ENCODE measurements at places on chromosomes 3 and 15.
A peak's percentile ranks its signal among the peaks of the same experiment; 100 is the strongest.

DNA sequence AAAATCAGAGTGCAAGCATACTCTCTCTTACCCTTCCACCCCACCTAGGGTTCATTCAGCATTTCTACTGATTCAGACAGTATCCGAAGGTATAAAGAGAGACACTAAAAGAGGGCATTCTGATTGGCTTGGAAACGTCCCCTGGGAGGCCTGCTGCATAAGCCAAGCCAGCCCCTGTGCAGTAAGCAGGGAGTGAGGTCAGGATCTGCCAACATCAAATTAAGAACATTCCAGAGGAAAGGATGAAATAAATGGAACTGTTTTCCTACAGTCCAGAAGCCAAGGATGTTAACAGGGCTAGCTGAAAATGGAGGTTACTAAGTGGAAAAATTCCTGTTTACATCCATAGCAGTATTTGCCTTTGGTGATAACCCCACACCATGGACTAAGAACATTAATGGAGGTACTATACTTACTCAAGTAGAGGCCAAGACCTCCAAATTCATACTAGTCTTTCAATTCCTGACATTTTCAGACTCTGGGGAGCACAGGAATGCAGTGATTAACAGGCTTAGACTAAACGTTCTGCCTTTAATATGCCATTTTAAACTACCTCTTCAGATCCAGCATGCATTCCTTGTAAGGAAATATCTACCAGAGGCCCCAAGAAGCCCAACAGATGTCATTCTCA lies 34.5 kb downstream of the NPTN start:
- DNase-seq = no peak

DNA sequence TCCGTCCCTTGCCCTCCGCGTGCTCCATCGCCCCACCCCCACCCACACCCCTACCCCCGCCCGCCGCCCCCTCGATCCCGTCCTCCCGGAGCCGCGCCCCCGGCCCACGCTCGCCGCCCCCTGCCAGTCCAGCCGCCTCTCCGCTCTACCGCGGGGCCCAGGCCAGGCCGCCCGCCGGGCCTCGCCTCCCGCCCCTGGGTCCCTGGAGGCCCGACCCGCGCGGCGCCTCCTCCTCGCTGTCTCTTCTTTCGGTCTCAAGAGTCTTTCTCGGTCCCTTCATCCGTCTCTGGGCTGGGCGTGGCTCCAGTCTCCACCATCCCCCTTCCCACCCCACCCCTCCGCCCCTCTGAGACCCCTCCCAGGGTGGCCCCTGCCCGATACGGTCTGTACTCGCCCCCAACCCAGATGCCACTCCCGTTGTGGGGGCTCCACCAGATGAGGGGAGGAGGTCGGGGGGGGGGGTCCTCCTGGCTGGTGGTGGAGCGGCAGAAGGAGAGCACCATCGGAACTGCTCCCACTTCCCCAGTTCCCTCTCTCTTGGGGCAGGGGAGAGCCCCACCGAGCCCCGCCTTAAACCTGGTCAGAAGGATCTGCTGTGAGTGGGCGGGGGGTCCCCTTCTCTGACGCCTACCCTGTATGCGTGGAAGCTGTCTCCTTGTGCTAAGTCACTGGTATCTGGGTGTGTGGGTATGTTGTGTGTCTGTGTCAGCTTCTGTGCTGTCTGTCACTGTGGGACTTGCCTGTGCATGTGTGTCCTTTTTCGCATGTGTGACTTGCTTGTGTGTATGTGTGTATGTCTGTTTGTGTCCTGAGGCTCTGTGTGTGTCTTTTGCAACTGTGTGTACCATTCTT lies 1.0 kb downstream of the PRKCD start:
- peak; percentile 67 for DNase-seq

- DNase-seq = no peak
Observed at GRCh38 chr3:29649815-29650547, 369.1 kb downstream of the RBMS3 start.

DNA sequence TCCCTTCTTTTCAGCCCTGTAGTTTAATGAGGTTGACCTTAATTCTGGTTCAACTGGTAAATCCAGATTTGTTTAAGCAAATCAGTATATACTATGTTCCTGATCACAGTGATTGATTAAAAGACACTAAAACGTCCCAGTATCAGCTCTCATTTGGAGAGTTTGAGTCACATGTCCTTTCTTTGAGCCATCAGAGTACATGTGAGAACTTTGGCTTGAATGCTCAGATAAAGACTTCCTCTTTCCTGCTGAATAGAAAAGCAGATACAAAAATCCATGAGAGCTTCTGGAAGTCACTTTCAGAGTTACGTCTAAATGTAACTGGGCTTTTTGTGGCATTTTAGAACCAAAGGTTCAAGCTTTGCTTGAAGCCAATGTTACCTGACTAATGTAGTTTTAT lies 341.8 kb upstream of the SATB1 start:
- no peak for DNase-seq

DNA sequence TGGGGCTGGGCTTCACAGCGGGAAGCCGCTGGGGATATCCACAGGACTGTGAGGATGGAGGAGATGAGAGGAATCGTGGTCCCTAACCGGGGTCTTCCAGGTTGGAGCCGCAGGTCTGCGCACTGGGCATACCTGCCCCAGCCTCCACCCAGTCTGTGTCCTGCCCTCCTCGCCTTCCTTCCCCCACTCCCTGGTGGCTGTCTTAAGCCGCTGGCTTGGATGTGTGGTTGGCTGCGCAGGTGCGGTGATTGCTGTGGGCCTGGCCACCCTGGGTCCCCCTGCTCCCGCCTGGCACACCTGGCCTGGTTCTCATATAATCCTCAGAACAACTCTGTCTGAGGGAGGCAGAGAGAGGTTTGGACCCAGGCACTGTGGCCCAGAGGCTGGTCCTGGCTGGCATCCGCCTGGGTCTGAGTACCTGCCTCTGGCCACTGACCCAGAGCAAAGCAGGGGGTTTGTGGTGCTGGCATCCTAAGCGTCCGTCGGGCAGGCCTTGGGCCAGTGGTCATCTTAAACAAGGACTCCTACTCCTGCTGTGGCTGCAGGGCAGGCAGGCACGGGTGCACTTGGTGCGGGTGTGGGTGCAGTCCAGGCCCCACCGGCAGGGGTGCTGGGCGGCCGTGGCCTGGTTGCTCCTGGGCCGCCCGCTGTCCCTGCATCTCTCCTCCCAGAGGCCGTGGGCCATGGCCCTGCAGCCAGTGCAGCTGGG lies 18.7 kb downstream of the PLXNA1 start:
- no peak for DNase-seq

- no peak for DNase-seq
Observed at GRCh38 chr15:38487378-38487777, 33.5 kb downstream of the FAM98B start.

DNA sequence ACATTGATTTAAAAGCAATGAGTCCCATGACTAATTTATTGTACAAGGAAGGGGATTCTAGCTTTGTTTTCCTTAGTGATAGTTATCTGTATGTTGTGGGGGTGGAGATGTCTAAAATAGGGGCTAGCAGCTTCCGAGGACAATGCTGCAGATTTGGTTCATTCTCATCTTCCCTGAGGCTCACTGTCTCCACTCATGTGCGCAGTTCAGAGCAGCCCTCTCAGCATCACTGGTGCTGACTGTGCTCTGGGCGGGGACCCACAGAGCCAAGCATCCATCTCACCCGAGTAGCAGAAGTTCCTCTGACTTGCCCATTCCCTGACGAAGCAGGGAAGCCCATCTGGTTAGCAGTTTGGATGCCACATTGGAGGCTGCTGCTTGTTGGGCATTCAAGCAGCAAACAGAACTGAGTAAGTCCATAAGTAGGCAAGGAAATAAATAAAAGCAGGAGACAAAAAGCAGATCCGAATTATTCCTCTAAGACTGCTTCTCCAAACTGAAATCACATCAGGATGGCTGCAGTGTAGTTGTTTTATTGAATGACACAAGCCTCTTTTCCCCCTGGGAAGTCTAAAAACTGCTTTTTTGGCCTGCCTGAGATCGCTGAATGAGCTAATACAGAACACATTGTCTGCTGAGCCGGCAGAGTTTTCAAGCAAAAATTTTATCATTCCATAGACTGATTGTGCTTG lies 27.5 kb downstream of the RARB start:
- DNase-seq = no peak

DNA sequence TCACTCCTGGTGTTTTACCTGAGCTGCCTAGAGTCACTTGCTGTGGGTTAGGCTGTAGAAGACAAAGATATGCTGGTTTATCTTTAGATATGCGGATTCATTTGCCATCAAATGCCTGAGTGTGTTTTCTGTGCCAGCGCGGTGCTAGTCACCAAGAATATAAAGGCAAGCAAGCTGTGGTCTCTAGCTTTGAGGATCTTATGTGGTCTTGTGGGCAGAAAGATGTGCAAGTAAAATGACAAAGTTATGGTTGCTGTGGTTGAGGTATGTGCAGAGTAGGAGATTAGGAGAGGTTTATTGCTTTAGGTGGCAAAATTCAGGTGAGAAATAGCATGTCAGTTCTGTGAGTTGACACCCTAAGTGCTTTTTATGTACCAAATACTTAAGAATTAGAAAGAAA lies 94.2 kb downstream of the CGNL1 start:
- DNase-seq = no peak

GRCh38 chr15:77753281-77753873 lies 120.7 kb upstream of the LINGO1 start:
- DNase-seq = no peak

GRCh38 chr15:57160823-57161560 lies 215.3 kb upstream of the CGNL1 start:
- no peak for DNase-seq

DNA sequence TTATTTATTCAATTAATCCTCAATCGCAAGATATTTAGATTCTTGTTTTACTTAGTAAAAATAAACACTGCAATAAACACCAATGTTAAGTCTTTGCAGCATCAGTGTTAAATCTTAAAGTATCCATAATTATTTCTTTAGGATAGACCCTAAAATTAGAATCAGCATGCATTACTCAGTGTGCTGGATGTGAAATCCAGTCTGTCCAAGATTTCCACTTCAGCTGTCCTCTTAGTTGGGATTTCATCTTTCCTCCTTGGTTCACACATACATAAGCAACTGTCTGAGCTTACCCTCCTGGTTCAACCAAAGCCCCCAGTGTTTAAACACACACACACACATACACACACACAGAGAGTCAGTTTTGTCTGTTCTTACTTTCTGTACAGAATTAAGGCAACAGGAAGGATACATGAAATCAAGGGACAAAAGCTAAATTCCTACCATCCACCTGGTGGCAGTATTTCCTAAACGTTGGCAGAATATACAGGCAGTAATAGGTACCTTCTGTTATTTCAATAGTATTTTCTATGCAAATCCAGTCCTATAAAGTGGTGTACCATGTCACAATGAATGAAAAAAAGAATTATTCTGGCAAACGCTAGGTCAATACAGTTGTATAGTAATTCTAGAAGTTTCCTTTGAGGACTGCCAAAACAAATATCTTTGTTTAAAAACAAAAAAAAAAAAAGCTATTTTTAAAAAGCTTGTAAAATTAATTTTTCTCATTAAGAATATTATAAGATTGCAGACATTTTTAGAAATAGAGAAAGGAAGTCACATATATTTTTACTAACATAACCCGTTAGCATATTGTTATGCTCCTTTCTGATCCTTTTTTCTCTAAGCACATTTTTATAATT lies 27.3 kb upstream of the DMXL2 start:
- DNase-seq = peak; percentile 36

DNA sequence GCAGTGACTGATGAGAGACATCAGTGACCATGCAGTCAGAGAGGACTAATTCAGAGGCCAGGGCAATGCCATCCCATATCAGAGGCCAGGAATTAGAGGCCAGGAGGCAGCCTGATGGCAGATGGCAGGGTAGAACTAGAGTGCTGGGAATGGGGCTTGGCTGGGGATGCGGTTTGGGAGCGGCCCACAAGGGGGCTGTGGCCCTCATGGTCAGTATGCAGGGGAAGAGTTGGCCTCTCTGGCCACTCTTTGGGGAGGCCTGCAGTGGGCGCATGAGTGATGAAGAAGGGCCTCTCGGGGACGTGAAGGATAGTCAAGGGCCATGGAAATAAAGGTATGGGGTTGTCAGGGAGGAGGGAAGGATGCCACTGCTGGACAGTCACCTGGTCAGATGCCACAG lies 101.7 kb downstream of the EEFSEC start:
- DNase-seq = no peak

- DNase-seq = no peak
Observed at GRCh38 chr3:105891101-105891500, 22.3 kb upstream of the CBLB start.

DNA sequence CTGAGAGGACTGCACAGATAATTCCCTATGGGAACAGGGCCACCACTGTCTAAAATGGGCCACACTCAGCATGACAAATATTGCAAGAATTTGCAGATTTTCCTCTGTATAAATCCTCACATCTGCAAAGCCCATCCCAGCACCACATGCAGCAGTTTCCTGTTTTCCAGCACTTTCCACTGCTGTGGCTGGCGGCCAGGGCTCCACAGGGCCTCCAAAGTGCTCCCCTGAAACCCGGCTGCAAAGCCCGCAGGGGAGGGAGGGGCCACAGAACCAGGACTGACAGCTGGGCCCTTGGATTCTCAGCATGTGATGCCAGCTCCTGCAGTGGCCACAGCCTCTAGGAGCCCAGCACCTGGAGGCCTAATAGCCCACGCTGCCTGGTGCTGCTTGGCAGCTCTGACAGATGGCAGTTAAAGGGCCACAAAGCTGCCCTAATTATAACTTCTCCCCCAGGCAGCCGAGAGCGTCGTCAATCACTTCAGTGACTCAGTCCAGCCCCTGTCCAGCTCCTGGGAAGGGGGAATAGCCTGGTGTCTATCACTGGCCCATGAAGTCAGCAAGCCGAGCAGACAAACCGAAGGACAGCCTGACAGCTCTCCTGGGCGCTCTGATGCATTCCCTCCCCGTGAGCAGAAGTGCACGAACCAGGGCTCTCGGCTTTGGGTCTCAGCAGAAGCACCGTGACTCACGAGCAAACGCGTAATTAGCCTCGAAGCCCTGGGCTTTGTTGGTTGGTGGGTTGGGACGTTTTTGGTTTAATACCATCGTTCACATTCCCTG lies 4.7 kb downstream of the LRRC15 start:
- DNase-seq = no peak
